Stimulated activated CD4-positive, alpha-beta T cell treated with anti-CD3 and anti-CD28 coated beads, Interleukin-1b, Interleukin-23, amount 100 ng/mL, for 24 hours (primary cell): ENCODE measurements at places on chromosomes 11 and 22.

GRCh38 chr11:48001438-48002021, 21.2 kb downstream of the PTPRJ start:
- DNase-seq: peak; percentile 58

- DNase-seq: peak; percentile 48
These were observed 57.1 kb downstream of the PARVB start for GRCh38 chr22:44080936-44081861.

GRCh38 chr11:100753571-100753970, 66.5 kb downstream of the ARHGAP42 start:
- no peak for DNase-seq

DNA sequence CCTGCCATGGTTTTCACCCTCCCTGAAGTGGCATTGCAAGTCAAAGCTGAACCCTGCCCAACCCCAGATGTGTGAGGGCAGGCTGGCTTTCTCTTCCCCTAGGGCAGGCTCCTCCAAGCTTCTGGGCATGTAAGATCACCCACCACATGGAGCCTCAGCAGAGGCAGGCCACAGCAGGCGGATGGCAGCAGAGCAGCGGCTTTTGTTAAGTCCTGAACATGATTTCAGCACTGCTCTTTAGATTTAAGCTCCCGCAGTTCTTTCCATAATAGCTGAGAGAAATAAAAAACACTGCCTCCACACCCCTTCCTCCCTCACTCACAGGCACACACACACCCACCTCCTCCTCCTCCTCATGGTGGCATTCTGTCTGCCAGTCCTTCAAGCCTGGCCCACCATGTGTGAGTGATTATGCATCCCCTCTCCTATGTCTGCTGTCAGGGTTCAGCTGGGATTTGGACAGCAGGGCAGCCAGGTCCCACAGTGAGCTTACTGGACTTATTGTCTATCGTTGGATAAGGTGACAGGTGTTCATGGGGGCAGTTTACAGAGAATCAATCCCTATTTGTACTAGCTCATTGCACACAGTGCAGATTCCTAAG, 5.0 kb upstream of the NTM start:
- no peak for DNase-seq

DNA sequence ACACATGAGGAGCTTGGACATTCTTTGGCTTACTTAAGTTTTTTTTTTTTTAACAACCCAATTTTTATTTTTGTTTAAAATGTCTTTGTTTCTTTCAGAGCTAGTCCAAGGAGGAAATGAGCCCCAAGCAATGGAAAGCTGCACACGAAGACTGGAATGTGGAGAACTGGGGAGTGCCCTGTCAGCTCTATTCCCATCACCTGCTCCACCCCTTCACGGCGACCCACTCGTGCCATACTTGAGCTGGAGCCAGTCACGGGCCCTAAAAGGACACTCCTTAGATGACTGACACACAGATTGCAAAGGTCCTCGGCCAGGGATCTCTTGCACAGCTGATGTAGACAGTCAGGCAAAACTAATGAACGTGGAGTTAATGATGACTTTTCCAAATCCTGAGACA, 10.6 kb upstream of the SLC25A18 start:
- DNase-seq: no peak

GRCh38 chr22:45911601-45912271, 65.2 kb downstream of the WNT7B start:
- DNase-seq: no peak

DNA sequence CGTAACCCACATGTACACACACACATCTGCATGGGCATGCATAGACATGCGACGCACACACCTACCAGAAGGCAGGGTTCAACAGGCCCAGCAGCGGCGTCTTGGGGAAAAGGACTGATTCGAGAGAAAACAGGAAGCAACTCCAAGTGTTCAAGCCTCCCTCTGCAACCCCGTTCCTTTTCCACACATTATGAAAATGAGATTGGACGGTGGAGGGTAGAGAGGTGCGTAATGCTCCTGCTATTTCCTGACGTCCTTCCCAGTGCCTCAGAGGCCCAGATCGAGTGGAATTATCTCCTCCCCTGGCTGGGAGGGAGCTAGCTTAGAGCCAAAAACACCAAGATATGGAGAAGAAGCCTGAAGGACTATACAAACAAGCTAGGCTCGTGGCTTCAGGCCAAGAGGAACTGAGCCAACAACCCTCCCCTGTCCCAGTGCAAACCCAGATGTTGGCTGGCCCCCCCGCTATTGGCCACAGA, 289.2 kb downstream of the MN1 start:
- no peak for DNase-seq

GRCh38 chr11:797296-798092, 587 bp downstream of the SLC25A22 start:
- DNase-seq: no peak

DNA sequence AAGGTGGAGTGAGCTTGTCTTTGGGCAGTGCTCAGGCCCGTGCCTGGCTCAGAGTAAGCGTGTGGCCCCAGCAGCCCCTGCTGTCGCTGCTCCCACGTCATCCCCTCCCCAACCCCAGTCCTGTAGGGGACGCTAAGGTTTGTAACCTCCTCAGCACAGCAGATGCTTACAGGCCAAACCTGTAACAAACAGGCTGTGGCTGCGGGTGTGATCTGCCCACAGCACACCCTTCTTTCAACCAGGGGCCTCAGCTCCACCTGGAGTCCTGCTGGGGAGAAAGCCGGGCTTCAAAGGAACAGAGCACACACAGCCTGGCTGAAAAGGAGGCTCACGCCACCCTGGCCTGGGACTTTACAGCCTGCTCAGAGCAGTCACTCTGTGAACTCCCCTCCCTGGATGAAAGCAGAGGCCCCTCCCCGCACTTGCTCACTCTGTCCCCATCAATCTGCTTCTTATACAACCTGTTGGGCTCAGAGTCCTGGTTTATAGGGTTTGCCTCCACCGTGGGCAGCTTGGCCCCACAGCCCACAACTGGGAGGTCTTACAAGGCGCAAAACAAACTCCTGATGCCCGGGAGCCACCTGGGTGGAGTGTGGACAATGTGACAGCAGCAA, 54.3 kb downstream of the SCUBE1 start:
- no peak for DNase-seq

DNA sequence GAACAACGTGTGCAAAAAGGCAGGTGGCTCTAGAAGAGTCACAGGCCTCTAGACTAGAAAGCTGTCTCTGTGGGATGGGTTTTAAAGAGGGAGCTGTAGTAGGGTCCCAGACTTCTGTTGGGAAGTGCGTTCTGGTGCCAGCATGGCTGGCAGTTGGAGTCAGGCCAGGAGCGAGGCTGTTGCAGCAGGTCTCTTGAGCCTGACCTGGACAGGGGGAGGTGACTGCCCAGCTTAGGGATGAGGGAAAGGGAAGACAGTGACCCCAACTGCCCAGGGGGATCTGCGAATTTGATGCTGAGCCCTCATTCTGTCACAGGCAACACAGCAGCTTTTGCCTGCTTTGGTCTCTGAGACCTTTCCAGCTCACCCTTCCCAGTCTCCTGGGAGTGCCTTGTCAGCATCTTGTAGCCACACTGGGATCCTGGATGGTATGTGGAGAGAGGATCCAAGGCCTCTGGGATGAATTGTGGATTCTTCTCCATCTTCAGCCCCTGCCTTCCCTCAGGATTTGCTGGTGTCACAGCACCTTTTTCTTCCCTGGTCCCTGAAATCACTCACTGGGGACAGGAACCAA, 3.4 kb downstream of the TSKU start:
- no peak for DNase-seq

DNA sequence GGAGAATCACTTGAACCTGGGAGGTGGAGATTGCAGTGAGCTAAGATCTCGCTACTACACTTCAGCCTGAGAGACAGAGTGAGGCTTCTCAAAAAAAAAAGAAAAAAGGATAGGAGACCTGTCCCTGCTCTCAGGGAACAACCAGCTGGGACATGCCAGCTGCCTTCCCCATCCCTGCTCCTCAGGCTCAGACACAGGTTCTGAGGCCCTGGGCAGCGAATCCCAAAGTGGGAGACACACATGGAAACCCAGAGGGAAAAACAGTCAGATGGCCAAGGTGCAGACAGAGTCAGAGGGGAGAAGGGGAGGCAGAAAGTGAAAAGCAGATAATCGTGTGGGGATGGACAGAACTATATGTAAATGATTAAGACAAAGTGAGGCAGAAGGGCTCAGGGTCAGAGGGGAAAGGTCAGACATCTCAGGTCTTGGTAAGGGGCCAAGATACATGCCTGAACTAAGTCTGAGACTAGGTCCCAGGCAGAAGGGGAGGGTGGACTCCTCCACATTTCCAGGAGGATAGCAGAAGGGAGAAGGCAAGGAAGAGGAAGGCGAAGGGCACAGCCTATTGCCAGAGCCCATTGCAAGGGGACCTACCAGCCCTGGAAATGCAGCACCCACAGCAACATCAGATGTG, 14.2 kb downstream of the STARD10 start:
- no peak for DNase-seq

GRCh38 chr11:2177076-2177475, 5.5 kb upstream of the TH start:
- DNase-seq: no peak

DNA sequence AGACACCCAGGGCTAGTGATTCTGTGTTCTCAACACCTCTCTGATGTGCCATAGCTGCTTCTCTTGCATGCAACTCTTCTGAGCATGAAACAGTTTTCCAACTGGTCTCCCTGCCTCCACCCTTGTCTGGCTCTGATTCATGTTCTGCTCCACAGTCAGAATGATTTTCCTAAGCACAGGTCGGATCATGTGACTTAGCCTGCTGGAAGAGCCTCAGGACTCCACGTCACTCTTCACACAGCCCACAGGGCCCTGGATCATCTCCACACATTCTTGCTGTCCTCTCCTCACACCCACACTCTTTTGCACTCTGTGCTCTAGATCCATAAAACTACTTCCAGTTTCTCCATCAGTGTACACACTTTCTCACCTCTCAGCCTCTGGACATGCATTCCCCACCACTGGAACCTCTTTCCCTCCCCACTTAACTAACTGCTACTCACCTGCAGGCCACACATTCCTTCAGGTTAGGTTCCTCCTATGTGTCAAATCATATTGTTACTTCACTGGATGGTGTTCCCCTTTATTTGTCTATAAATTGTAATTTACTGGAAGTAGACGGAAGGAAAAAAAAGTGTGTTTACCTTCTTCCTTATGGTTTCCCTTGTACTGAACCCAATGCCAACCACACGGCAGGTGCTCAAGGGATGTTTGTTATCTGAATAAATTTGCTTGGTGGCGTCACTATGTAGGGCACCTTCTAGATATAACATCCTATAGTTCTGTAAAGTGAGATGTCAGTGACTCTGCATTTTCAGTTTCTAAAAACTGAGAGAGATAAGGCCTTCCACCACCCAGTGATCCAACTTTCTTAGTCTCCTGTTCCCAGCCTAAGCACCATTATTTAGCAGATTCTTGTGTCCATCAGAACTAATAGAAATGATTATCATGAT, 133.7 kb downstream of the ETS1 start:
- no peak for DNase-seq

- no peak for DNase-seq
These were observed 1421.2 kb upstream of the RAG2 start for GRCh38 chr11:38019072-38019775.

DNA sequence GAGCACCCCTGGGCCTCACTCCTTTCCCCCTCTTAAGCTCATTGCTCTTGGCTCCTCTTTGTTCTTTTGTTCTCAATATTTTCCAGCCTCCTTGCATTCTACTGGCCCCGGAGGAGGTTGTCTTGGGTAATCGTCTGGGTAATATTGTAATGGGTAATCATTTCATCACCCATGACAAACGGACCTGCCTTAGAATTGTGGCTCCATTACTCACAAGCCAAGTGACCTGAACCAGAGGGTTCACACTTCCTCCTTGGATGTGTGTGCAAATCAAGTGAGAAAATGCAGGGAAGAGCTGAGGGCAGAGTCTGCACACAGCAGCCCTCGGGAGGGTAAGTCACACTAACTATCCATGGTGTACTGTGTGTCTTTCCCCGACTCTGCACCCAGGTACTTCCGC, 305.0 kb downstream of the BUD13 start:
- no peak for DNase-seq

GRCh38 chr11:24755260-24755839, 258.5 kb downstream of the LUZP2 start:
- DNase-seq: no peak

- peak; percentile 54 for DNase-seq
These were observed 2.1 kb upstream of the CPT1A start for GRCh38 chr11:68843703-68844312.

DNA sequence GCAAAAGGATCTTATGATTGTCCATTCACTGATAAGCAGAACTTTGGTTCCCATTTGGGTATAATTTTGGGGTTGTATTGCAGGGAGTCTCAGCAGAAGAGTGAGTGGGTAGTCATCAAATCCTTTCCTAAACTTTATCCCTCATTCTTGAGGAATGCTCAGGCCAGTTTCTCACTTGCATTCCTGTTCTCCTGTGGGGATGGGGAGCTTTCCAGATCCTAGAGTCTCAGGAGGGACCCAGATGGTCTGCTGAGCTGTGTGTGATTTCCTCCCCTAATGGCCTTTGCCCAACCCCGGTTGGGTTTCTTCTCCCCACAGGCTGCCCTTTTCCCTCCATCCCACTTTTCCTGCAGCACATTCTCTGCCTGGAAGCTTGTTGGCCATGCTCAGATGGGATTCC, 79.9 kb downstream of the MIAT start:
- DNase-seq: no peak

GRCh38 chr11:15875393-15875792, 481.0 kb downstream of the SOX6 start:
- no peak for DNase-seq

GRCh38 chr11:129703846-129704245, 111.8 kb upstream of the TMEM45B start:
- no peak for DNase-seq

DNA sequence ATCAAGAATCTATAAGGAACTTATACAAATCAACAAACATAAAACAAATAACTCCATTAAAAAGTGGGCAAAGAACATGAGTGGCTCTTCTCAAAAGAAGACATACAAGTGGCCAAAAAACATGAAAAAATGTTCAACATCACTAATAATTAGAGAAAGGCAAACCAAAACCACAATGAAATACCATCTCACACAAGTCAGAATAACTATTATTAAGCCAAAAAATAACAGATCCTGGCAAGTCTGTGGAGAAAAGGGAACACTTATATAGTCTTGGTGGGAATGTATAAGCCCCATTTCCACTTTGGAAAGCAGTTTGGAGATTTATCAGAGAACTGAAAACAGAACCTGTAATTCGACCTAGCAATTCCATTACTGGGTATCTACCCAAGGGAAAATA, 921.0 kb downstream of the KCNA4 start:
- no peak for DNase-seq

DNA sequence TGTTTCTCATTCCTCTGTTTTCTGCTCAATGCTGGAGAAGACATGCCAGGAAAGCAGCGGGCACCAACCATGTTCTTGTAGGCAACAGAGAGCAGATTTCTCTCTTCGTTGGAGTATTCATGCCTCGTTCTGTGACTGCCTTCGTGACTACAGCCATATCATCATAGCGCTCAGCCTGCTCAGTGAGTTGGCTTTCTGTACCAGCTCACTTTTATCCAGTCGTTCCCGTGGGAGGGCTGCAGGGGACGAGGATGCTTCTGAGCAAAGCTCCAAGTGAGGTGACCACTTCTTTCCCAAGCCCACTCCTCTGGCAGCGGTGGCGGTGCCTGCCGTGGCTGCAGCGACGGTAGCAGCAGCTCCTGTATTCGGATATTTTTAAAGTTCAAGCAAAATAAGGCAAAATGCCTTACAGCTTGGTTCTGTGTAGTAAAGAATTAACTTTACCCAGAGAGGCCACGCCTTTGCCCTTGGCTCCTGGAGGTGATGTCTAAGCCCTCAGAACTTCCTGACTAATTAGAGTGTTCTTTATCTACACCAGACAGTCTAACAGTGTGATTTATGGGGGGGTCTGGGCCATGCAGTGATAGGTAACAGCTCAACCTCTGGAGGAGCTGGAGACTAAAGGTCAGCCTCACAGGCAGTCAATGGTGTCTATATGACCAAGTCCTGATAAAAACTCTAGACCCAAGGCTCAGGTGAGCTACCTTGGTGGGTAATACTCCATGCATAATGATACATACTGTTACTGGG, 35.3 kb downstream of the LDHAL6A start:
- DNase-seq: no peak
